GM04503 (cell line): ENCODE measurements at places on chromosomes 16 and 17.
A peak's percentile ranks its signal among the peaks of the same experiment; 100 is the strongest.

GRCh38 chr17:66604376-66604775 lies 230.5 kb upstream of the CACNG5 start:
- no peak for DNase-seq

GRCh38 chr17:55272711-55273578 lies 8.2 kb downstream of the HLF start:
- no peak for DNase-seq

DNA sequence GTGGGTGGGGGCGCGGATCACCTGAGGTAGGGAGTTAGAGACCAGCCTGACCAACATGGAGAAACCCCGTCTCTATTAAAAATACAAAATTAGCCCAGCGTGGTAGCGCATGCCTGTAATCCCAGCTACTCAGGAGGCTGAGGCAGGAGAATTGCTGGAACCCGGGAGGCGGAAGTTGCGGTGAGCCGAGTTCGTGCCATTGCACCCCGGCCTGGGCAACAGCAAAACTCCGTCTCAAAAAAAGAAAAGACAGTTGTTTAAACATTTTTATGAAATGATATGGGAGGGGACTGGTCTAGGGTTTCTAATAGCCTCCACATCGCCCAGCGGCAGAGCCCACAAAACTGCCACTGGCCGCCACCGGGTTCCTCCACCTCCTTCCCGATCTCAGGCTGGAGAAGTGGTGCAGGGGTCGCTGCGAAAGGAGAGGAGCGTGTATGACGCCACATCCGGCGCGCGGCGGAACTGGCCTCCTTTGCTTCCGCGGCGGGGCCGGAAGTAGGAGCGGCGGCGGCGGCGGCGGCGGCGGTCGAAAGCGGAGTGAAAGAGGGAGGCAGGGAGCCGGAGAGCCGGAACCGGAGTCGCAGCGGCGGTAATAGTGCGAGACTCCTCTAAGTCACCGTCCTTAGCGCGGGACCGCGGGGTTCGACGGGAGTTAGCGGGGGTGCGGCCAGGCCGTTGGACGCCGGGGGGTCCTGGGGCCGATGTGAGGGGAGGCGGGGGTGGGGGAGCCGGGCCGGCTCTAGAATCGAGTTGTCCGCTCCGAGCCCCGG lies at the start of gene PPP4C:
TSS of gene PPP4C (plus strand) at position 492 of the 773 bp plus-strand sequence. CDS start 384 bp downstream, outside the sequence.
- peak; percentile 46 for DNase-seq

DNA sequence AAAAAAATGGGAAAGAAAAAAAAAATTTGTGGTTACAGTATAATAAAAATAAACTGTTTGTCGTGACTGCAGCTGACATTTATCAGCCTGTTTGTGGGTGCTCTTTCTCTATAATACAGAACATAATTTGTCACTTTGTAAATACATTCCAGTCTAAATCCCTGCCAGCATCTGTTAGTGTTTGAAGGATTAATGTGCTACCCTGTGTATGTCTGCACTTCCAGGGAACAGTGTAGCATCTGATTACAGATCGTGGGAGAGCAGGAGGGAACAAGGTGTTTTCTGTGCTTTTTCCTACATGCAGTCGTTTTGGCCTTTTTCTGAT lies 265.1 kb downstream of the WWOX start:
- no peak for DNase-seq
